ENCODE measurements at places on chromosomes 7 and 10.

DNA sequence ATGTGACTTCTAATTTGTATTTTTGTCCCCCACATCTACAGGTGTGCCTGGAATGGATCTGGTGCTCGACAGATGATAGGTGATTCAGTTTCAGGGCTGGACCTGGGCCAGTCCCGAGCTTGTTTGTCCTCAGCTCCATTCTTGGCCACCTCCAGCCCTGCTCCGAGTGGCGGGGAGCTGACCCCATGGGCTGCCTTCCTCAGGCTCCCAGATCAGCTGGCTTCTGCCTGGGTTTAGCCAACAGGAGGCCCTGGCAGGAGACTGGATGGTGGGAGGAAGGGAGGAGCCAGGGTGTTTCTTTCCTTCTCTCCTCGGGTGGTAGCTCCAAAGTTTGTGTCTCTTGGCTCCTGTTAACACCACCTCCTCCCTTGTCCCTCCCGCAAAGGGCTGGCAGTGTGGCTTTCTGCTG lies 75.2 kb downstream of the CDH23 start:
- DNase-seq: no peak

GRCh38 chr10:35015843-35016408 lies 74.2 kb downstream of the CUL2 start:
- DNase-seq: no peak

- no peak for DNase-seq
Observed at GRCh38 chr10:128210215-128211063, 84.2 kb upstream of the MKI67 start.

GRCh38 chr10:26741368-26741767 lies 43.9 kb downstream of the PDSS1 start:
- DNase-seq: no peak

GRCh38 chr10:94006591-94007550 lies 13.1 kb downstream of the PLCE1 start:
- no peak for DNase-seq

GRCh38 chr7:44292876-44293560 lies 32.4 kb downstream of the CAMK2B start:
- no peak for DNase-seq

- DNase-seq: no peak
Observed at GRCh38 chr7:54242776-54243175, 299.4 kb upstream of the VSTM2A start.
